ENCODE measurements at places on chromosomes 5 and 9.

DNA sequence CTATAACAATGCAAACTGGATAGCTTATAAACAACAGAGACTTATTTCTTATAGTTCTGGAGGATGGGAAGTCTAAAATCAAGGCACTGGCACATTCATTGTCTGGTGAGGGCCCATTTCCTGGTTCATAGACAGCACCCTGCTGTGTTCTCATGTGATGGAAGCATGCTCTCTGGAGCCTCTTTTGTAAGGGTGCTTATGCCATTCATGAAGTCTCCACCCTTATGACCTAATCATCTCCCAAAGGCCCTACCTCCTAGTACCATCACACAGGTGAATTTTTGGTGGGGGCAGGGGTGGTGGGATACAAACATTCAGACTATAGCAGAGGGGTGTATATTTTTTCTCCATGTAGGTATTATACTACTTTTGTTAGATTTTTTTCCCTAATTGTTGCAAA is 92.4 kb downstream of the UNC13B start:
- no peak for DNase-seq

GRCh38 chr9:126591083-126591482 is 22.6 kb upstream of the LMX1B start:
- no peak for DNase-seq

DNA sequence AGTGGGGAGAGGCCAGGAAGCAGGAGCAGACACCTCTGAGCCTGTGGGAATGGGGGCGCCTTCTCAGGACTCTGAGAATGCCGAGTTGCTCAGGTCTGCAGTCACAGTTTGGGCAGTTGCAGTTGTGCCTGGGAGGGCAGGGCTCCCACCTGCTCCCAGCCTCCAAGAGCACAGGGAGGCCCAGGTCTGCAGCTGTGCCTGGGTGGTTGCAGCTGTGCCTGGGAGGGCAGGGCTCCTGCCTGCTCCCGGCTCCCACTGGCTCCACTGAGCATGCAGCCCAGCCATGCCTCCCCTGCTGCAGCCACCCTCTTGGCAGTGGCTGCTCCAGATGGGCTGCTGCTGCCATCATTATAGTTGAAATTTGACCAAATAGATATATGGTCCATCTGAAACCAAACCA is 1062.8 kb upstream of the ACO1 start:
- no peak for DNase-seq

DNA sequence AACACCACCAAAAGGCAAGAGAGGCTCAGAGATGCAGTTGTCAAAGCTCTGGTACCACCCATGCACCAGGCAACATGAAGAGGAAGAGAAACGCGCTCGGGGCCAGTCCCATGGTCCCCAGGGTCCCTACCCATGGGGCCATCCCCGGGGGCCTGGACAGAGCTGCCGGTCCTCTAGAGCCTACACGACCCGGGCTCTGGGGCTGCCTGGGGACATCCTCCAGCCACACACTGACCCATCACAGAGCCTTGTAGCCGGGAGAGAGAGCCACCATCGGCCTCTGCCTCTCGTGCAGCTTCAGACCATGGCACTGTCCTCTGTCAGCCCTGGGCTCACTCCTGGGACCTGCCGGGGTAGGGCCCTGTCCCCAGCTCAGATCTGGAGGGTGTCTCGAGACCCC is 23.7 kb downstream of the VAV2 start:
- no peak for DNase-seq

GRCh38 chr9:36945999-36946398 is 88.1 kb downstream of the PAX5 start:
- DNase-seq: no peak

DNA sequence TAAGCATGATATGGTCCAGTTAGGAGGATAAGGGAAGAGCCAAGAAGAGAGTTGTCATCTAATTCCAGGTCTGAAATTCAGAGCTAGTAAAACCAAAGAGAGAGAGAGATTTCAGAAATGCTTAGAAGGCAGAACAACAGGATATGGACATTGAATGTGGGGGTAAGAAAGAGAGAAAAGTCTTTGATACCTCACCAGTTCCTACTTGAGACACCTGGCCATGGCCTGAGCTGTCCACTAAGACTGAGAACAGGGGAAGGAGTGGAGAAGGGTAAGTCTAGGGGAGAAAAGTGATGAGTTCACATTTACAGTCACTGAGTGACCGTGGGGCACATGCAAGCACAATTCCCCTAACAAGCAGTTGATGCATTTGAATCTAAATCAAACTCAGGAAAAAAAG is 35.5 kb downstream of the TIMD4 start:
- no peak for DNase-seq

DNA sequence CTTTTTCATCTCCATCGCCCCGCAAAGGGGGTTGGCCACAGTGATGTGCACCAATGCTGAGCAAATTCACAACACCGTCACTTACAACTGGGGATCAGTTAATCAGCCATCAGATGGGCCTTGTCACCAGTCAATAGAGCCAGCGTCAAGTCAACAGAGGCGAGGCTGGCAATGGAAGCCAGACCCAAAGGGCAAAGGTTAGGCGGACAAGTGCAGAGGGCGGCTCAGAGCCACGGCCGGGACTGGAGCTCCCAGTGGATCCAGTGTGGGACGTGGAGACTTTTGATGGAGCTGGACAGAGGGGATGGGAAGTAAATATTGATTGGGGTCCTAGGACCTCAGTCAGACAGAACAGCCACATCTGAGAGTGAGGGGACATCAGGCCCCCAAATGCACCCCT is 45.7 kb downstream of the DUSP1 start:
- DNase-seq: no peak

- no peak for DNase-seq
Observed at GRCh38 chr5:66041627-66042026, 102.5 kb upstream of the SREK1 start.

DNA sequence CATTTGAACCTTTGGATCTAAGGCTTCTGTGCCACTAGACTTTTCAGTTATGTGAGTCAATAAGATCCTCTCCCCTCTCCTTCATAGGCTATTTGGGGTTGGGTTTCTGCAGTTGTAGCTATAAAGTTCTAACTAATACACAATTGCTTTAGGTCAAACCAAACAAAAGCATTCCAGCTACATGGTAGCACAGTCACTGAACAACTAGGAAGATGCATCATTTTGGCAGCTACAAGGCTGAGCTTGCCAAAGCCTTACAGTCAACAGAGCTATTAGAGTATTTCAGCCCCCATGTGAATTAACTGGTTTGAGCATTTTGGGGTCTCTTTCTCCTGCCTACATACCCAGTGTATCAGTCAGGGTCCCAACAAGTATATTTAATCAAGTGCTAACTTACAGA is 234.6 kb downstream of the ZNF608 start:
- no peak for DNase-seq

DNA sequence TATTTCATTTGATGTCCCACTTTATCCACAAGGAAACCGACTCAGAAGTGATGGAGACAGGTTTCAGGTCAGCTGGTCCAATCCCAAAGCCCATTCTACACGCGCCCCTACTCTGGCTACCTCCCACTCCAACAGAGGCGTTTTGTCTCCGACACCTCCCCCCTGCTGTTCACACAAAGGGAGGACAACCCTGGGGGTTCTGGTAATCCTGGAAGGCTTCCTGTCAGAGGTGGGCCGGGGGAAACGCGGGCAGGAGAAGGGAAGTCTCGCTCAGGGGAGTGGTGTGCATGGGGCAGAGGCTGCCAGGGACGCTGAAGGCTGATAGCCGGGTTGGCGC is 39.7 kb upstream of the GABRP start:
- DNase-seq: no peak

DNA sequence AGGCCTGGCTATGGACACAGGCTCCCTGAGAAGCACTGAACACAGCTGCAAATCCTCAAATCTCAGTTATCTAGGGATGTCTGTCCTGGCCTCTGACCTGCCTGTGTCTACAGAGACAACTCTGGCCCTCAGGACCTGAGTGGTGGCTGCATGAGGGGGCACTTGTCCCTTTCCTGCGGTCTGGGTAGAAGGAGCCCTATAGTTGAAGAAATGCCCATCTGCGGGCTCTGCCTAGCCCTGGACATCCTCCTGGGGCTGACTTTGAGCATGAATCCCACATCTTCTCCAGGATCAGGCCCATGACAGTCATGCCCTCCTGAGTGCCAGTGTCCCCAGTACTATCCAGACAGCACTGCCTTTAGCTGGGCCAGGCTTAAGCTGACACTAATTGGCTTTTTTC is 10.0 kb downstream of the DNAJB5 start:
- no peak for DNase-seq

All from stimulated activated CD4-positive, alpha-beta T cell treated with anti-CD3 and anti-CD28 coated beads, TNF-alpha, amount 100 ng/mL, for 24 hours (primary cell).